ENCODE measurements at places on chromosomes 2 and 18.

GRCh38 chr18:58315739-58316215 is 271.8 kb downstream of the NEDD4L start:
- DNase-seq, result no peak

DNA sequence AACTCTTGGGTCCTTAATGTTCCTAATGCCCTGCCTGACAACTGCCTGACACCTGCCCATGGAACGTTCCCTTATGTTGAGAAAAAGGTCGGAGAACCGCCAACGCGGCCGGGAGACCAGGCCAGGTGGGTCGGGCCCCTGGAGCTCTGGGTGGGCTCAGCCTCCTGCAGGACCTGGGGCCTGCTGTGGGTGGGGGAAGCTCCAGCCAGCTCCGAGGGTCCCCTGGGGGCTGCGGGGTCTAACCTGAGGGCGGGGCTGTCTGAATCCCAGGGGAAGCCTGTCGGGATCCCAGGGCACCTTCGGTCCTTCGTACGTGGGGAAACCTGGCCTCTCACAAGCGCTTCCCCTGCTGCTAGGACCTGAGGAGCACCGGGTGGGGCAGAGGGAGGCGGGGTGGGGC is 296.0 kb downstream of the NDUFA10 start:
- no peak for DNase-seq

GRCh38 chr18:78245451-78245850 is 734.2 kb upstream of the SALL3 start:
- DNase-seq, result no peak

GRCh38 chr2:173571021-173571821 is 216.5 kb downstream of the CDCA7 start:
- DNase-seq, result peak; percentile 75

GRCh38 chr18:49019446-49020045 is 68.8 kb upstream of the SMAD7 start:
- DNase-seq, result no peak

GRCh38 chr2:6739547-6739946 is 126.2 kb downstream of the CMPK2 start:
- DNase-seq, result no peak

DNA sequence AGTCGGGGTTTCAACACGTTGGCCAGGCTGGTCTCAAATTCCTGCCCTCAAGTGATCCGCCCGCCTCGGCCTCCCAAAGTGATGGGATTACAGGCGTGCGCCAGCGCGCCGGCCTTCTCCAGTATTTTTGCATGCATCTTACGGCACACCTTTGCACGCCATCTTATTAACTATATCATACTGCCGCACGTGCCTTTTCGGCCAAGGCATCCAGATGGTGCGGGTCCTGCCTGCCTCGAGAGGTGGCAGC is 765 bp upstream of the ING5 start:
- no peak for DNase-seq

DNA sequence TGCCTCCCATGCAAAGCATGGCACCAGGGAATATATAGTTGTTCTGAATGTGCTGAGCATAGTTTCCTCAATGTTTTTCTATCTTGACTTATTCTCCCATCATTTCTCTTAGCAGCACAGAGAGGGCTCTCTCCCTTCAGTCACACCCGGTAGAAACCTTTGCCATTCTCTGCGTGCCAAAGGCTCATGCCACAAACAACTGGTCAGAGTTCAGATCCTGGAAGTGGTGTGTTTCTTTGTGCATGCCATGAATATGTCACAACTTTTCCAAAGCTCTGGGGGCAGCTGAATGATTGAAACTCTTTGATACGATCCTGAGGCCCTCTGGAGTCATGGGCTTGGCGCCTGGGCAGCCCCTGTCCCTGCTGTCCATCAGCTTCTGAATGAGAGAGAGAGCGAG is 28.0 kb upstream of the EDAR start:
- DNase-seq, result no peak

DNA sequence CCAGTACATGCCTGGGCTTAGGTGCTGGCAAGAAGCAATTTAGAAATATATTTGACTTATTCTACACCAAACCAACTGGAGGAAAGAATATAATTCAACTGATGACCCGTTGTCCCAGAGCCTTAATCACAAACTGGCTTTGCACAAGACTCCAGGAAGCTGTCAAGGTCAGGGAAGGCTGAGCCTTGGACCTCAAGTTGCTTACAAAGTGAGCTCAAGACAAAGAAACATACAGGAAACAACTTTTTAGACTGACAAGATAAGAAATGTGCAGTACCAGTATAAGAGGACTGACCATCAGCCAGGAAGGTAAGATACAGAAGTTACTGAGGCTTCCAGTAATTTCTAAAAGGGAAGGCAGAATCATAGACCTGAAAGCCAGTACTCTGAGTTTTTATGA is 35.0 kb upstream of the GPR55 start:
- DNase-seq, result no peak

GRCh38 chr2:161115605-161116380 is 44.4 kb upstream of the TANK start:
- no peak for DNase-seq

DNA sequence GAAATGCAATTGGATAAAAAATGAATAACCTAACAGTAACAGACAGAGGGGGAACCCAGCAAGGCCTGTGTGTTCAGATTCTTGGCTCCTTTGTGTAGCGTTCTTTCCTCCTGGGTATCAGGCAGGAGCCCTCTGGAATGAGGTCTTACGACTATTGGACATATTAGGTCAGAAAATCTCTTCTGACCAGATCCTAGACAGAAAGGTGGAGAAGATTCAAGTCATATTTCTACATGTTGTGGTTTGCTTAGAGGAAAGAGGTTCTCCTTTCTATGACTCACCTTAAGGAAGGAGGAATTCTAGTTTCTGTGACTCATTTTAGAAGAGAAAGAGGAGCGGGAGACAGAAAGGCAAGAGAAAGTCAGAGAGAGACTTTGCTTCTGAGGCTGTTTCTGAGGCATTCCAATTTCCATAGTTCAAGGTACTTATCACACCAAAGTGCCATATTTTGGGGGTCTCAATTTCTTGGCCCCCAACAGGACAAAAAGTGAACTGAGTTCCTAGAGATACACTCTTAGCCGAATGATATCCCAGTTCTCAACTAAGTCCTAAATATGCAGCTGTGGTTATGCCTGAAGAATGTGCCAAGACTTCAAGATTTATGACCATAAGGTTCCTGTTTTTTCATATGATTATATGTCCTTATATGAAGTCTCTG is 618.6 kb downstream of the ZEB2 start:
- DNase-seq, result no peak

DNA sequence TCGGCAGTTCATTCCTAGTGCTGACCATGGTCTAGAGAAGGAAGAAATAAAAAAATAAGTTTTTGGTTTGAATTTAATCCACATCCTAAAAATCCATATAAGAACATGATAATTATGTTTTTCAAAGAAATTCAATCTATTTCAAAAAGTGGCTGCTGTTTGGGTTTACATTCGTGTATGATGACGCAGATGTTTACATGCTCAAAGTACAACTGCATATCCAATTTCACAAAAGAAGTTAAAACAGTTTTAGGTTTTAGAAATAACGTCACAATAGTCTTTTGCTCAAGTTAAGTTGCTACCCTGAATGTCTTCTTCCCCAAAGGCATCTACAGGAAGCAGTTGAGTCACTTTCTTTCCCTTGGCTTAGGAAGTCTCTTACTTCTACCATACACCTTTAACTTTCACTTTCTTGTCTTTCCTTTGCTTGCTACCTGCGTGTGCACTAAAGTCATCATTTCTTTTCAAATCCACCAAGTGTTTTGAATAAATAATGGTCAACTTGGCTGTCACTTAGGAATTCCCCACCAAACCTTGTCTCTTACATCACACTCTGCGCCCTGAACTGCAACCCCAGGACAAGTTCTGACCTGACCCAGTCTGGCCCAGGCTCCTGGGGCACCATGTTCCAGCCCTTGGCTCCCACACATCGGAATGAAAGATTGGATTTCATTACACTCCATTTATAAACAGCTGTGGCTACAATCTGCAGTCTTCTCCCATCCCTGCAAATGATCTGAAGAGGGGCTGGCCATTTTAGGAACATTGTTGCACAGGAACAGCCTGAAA is 28.4 kb downstream of the FAM237A start:
- no peak for DNase-seq

- no peak for DNase-seq
These were observed 96.9 kb downstream of the LOXHD1 start for GRCh38 chr18:46559946-46560670.

GRCh38 chr2:54546518-54546917 is 90.4 kb downstream of the SPTBN1 start:
- no peak for DNase-seq
